ENCODE measurements at places on chromosomes 5 and 9.
A peak's percentile ranks its signal among the peaks of the same experiment; 100 is the strongest.

DNA sequence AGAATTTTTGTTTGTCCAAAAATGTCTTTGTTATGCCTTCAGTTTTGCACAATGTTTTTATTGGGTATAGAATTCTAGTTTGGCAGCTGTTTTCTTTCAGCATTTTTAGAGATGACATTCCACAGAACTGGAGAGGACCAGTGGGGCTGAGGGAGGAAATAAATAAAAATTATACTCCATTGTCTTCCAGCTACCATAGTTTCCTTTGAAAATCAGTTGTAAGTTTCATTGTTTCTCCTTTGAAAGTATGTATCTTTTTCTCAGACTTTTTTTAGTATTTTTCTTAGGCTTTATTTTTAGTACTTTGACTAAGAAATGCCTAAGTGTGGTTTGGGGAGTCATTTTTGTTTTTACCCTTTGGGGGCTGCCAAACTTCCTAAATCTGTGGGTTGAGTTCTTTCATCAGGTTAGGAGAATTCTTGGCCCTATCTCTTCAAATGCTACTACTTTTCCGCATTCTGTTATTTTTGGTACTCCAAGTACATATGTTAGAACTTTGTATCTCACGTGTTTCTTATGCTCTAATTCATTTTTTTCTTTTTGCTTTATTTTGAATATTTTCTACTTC lies 15.2 kb upstream of the FBLL1 start:
- no peak for DNase-seq

DNA sequence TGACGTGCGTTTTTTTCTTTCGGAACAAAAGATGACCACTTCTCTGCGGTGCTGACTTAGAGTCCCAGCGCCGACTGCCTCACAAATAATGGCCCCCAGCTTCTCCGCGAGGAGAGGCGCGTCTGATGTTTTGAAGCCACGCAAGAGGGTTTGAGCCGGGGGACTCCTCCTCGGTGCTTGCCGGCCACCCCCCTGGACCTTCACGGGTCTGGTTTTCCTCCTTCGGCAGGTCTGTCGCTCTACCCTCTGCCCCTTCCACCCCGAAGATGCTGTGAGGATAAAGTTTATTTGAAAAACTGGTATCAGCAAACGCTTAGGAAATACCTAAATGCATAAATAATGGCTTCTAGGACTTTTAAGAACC lies 584 bp downstream of the USP20 start:
- DNase-seq = no peak

- no peak for DNase-seq
Measured at GRCh38 chr9:34796924-34797323, 87.0 kb upstream of the CCL21 start.

DNA sequence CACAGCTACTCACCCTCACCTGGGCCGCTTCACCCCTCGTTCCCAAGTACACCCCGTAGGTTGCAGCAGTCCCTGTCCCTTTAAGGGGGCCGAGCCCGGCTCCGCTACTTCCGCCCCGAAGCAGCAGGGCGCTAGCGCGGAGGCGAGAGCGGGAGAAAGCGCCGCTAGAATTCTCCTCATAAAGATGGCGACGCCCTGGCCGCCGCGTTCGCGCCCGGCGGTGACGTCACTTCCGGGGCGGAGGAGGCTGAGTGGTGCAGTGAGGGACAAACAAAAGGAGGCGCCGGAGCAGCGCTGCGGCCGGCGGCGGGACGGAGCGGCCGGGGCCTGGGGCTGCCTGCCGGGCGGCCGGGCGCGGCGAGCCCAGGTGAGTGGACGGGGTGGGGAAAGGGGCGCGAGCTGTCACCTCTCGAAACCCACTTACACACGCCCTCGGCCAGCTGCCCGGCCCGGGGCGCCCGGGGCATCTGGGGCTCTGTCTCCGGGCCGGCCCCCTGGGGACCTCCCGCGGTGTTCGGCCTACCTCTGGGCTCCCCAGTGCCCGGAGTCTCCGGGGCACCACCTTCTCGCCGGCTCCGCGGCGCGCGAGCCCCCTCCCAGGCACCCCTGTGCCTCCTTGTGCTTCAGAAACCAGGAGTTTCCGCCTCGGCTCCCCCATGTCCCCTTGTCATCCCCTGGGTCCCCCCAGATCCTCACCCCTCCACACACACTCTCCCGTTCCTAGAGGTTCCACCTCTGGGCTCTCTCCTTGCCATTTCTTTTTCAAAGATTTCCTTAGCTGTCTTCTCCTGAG lies at the start of the genes KYAT1 and LRRC8A:
Gene KYAT1 (minus strand): TSS at position 67 of the 793 bp plus-strand sequence. CDS start 36,545 bp downstream, outside the sequence.
Gene LRRC8A (plus strand): TSS at position 250 of the 793 bp plus-strand sequence. CDS start 25,032 bp downstream, outside the sequence.
- DNase-seq = peak; percentile 99

- DNase-seq = peak; percentile 26
Measured at GRCh38 chr5:127031147-127031862, 947 bp upstream of the MARCHF3 start.

- DNase-seq = no peak
Measured at GRCh38 chr5:135826994-135827671, 7.3 kb upstream of the SLC25A48 start.

- DNase-seq = no peak
Measured at GRCh38 chr9:91289244-91289643, 72.5 kb downstream of the AUH start.

GRCh38 chr5:137708796-137709559 lies 26.9 kb downstream of the KLHL3 start:
- DNase-seq = no peak

- no peak for DNase-seq
Measured at GRCh38 chr5:163172540-163173338, 264.7 kb upstream of the CCNG1 start.

DNA sequence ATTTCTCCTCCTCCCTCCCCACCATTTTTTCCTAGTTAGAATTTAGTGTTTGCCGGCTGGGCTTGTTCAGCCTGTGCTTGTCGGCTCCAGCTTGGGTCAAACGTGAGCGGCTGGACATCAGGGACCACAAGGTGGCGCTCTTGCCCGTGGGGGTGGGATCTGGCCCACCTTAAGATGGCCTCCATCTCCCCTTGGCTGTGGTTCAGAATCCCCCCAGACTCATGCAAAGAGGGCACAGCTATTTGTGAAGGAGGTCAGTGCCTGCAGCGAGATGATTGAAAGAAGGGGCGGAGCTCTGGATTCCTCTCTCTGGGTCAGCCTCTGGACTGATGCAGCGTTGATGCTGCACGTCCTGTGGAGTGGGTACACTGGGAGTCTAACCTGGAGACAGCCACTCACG lies 283.3 kb upstream of the TUT7 start:
- DNase-seq = peak; percentile 21

GRCh38 chr5:59792983-59793585 lies 100.4 kb downstream of the PDE4D start:
- no peak for DNase-seq

DNA sequence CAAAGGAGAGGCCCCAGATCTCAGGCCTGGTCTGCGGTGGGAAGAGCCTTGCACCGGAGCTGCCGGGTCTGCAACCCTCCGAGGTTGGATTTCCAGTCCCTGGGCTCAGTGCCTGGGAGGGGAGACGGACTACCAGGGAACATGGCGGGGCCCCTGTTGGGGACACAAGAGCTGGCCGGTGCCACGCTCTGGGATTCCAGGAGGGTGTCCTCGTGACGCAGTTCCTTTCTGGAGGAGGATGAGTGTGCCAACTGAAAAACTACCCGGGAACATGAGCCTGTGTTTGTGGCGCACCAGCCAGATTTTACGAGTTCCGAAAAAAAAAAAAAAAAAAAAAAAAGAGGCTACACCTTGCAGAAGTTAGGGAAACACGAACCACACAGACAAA lies 9.0 kb downstream of the NRARP start:
- DNase-seq = no peak

DNA sequence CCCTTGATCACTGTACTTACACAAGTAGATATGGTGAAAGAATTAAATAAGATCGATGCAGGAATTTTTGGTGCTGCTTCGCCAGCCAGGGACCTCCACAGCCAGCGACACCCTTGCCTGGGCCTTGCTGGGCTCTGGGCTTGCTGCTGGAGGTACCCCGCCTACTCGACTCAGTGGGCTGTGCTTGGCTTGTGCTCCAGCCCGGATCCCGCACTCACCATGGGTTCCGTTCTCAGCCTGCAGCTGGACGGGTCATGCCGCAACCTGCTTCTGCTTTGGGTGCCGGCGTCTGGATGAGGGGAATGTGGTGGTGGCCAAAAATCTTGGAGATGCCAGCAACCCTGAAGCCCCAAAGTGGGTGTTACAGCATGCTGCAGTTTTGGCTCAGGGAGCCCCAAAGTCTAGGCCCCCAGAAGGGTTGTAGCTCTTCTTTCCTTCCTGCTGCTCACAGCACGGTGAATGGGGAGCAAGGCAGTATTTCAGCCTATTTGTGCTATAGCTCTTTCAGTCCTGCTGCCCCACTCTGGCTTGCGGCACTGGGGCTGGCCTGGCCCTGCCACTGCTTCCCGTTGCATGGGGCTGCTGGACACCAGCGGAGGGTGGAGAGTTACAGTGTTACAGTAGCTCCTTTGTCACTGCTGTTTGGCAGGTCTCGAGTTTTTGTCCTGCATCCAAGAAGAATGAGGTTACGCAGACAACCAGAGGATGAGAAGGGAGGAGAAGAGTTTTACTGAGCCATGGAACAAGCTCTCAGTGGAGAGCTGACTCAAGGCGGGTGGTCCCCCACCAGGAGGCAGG lies 48.0 kb downstream of the TARS1 start:
- no peak for DNase-seq

GRCh38 chr9:129889122-129889940 lies 54.1 kb downstream of the USP20 start:
- peak; percentile 52 for DNase-seq

DNA sequence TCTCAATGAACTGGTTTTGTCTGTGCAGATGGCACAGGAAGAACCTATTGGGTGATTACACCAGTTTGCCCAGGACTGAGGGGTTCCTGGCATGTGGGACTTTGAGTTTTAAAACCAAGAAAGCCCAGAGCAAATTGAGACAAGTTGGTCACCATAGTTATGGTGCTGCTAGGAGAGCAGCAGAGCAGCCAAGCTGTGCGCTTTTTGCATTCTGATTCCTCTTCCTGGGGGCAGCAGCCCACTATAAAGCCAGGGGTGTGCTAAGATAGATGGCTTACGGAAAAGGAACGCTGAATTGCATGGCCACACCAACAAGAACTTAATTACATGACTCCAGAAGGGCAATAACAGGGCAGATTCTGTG lies 49.7 kb downstream of the TIMD4 start:
- no peak for DNase-seq

- DNase-seq = no peak
Measured at GRCh38 chr5:178424810-178425177, 165.4 kb downstream of the COL23A1 start.

- no peak for DNase-seq
Measured at GRCh38 chr9:84432746-84433145, 92.2 kb upstream of the SLC28A3 start.

Data from activated CD4-positive, alpha-beta T cell treated with anti-CD3 and anti-CD28 coated beads, Interleukin-2, Interleukin-6, amounts not matched to agents 100 ng/mL and 50 ng/mL, durations not matched to agents 16 hours and 8 hours (primary cell).